ENCODE measurements at places on chromosomes 2 and 18.
A peak's percentile ranks its signal among the peaks of the same experiment; 100 is the strongest.

DNA sequence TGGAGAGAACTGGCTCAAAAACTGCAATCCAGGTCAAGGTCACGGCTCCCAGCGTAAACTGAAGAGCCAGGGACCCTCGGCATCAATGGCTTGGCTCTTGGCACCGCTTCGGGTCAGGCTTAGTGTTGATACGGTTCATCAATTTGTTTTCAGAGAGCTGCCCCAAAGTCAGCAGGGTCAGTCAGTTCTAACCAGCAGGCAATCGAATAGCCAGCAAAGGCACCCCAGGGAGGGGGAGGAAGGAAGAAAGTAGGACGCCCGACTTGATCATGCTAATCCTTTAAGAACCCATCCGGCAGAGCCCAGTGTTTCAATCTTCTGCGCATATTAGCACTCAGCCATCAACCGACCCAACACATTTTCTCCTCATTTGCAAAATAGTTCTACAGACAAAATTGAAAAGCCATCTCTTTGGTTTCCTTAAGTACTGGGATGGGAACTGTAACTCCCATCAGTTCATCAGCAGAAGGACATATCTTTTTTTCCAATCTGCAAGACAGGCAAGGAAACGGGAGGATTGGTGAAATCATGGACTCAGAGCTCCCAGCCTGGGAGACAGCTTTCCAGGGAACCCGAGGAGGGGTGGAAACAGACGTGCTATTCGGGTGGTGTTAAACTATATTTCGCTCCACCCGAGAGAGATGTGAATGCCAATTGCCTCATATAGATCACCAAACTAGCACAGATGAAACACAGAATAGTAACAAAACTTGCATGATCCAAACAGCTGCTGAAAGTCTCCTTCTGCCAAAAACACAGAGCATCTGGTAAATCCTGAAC, 40.7 kb upstream of the CABLES1 start:
- DNase-seq: no peak

DNA sequence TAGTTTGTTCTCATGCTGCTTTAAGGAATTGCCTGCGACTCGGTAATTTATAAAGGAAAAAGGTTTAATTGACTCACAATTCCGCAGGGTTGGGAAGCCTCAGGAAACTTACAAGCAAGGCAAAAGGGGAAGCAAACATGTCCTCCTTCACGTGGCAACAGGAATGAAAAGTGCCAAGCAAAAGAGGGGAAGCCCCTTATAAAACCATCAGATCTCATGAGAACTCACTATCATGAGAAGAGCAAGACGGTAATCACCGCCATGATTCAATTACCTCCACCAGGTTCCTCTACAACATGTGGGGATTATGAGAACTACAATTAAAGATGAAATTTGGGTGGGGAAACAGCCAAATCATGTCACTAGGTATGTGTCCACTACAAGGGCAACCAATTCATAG, 53.9 kb downstream of the MAP4K3 start:
- no peak for DNase-seq

DNA sequence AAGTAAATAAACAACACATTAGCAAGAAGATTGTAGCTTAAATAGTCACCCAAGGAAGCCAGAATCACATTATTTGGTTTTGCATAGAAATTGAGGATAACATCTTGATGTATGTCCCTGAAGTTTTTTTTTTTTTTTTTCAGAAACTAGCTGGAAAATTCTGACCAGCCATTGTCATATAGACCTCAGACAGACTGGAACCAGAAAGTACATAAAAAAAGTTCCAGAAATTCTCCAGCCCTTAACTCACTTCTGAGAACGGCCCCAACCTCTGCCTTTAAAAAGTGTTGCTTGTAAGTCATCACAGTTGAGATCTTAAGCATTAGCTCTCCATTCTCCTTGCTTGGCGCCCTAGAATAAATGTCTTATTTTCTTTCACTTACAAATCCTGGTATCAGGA, 350.5 kb downstream of the CCDC85A start:
- no peak for DNase-seq

GRCh38 chr2:237351796-237352195, 62.2 kb downstream of the COL6A3 start:
- DNase-seq: no peak

GRCh38 chr2:144415386-144415785, 104.5 kb downstream of the ZEB2 start:
- DNase-seq: no peak

DNA sequence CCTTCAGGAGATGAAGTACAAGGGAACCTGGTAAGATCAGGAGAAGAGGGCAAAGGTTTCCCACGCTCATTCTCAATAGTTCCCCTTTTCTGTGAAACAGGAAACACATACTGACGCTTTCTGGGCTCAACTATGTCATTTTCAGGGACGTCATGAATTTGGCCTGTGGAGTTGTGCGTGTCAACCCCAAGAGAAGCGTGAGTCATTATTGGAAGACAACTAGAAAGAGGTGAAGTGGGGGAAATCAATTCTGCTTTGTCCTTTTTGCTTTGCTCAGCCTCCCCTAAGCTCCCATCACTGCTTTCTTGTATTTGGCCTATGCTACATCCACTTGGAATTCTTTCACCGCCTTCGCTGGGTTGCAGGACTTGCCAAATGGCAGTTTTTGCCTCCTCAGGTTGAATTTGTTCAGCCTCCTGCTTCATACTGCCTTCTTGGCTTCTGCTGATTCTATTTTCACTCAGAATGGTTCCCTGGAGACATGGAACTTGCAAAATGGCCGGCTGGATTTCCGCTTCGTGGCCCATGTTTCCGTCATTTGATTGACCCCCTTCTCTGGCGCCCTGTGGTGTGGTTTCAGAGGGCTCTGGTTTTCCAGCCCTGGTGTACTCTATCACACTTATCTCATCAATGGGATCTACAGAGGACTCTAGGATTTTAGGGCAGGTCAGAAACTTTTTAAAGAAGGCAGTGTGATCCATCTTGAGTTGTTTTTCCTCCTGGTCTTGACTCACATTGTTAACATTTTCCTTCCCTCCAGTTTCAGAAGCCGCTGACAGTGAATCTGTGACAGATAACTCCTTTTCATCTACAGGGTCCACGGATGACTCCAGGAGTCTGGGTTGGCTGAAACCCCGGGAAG, 93.3 kb downstream of the ALPK2 start:
- no peak for DNase-seq

DNA sequence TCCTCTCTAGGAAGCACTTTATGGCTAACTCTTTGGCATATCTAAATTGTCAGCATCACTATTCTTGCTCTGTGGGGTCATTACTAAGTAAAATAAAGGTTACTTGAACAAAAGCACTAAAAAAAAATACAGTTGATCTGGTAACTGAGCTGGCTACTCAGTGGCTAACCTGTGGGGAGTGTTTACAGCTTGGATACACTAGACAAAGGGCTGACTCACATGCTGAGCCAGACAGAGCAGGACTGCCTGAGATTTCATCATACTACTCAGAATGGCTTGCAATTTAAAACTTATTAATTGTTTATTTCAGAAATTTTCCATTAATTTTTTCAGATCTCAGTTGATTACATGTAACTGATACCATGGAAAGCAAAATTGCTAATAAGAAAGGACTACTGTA, 1690.4 kb upstream of the SLC39A10 start:
- DNase-seq: no peak

- DNase-seq: no peak
Measured at GRCh38 chr2:132605236-132606180, 64.5 kb downstream of the LYPD1 start.

- DNase-seq: no peak
Measured at GRCh38 chr2:134127496-134127895, 126.4 kb upstream of the MGAT5 start.

DNA sequence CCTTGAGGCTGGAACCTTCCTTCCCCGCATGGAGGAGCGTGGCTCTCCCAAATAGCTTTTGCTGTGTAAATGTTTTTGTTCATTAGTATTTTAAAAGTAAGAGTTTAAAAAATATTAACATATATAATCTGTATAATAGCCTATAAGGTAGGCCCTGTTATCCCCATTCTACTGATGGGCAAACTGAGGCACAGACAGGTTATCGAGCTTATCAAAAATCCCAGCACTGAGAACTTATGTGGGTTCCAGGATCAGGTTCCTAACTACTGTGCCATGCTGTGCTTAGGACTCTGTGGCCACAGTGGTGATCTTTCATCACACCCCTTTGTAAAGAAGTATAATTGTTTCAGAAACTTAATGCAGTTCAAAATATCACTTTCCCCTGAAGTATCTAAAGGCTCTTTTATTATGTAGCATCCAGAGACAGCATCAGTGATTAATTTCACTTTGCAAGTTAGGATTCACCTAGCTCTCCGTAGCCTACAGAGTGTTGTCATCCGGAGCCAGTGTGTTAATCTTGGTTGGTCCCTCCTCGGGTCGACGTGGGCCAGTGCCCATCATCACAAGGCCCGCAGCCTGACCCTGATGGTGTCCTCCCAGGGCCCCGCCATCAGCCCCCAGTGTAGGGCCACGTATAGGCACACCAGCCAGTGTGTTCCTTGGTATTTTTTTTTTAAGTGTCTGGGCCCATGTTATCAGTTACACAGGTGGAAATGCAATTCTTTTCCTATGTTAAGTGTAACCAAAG, 28.7 kb downstream of the CABLES1 start:
- DNase-seq: no peak

DNA sequence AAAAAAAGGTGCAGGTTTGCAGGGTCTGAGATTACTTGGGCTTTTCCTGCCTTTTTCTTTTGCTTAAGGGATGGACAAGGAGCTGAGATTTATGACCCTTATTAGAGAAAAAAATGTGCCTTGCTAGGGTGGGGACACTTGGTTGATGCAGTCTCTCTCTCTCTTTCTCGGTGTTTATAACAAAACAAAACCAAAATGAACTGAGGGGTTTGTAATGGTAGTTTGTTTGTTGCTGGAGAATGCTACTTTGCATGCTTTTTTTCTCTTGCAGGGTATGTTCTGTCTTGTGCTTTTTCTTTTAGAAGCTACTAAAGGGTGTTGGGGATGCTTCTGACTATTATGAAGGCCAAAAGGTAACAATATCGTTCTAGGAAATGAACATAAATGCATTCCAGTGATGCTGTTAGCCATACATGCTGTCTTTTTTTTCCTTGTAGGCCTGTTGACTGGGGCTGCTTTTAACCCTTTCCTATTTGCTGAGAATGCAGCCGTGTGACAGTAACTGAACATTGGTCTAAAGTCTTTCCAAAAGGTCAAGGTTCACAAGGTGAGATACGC, 435 bp downstream of the ZNF532 start:
- DNase-seq: no peak

DNA sequence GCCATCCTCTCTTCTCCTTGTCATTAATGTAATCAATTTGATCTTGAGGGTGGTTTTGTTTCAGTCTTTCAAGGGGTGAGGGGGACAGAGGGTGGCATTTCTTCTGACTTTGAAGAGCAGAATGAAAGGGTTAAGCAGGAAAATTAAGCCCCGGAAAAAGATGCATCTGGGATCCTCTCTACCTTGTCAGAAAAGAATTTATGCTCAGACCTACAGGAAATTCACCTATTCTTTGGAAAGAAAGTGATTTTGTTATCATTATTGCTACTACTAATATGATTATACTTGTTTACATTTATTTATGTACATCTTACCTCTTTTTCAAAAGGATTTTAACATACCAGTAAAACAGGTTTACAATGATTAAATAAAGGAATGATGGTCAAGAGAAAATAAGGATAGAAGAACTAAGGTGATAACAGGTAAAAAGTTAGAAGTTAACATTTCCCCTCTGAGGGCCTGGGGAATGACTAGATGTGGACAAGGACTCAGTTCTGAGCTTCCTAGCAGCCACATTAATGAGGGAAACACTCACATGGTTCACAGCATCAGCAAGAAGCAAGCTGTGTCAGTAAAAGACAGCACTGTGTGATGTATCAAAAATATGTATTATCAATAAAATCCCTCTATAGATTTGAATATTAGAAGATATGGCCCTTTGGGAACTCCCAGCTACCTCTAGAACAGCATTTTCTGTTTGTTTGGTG, 151.4 kb downstream of the MYCN start:
- no peak for DNase-seq

DNA sequence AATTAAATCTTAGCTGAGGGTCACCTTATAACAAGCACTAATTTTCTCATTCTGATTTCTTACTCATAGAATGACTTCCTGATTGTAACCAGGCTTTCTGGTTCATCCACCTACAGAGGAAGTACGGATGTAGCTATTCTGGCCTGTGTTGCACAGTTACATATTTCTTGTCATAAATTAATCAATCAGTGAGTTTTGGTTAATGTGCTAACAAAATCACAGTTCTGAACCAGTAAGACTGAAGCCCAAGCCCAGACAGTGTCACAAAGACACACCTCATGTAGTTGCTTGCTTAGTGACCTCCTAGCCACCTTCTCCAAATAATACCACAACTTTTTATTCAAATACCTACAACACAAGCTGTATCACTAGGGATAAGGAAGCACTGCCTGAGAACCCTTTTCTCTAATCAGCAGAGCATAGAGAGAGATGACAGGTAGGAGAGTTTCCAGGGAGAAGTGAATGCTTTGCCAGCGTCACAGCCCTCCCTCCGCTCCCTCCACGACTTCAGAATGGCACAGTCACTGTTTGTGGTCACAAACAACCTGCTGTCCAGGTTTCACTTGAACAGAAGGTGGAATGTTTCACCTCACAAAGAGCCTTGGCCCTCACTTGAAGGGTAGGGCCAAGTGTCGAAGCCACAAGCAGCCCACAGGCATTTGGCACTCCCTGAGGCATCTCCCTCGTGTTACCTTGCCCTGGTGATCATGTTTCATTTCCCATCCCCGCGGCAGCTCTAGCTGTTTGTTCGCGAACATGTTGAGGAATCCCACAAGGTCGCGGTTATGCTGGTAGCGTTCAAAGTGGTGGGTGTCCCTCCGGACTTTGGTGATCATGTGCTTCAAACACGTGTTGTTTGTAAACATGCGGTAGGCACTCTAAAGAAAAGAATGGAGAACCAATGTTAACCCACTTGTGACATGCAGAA, 120.8 kb upstream of the STK17B start:
- DNase-seq: peak; percentile 83

DNA sequence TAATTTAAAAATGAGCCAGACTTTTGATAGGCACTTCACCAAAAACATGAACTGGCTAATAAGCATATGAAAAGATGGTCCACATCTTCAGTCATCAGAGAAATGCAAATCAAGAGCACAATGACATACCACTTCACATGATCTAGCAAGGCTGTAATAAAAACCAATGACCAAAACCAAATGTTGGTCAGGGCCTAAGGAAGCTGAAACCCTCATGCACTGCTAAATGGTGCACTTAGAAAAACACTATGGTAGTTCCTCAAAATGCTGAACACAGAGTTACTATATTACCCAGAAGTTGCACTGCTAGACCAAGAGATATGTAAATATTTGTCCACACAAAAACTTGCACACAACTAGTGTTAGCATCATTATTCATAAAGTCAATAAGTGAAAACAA, 504.9 kb upstream of the SOX11 start:
- DNase-seq: no peak

Data from prostate gland (tissue), 2 donors.